ENCODE measurements at places on chromosomes 2 and 18.
A peak's percentile ranks its signal among the peaks of the same experiment; 100 is the strongest.

DNA sequence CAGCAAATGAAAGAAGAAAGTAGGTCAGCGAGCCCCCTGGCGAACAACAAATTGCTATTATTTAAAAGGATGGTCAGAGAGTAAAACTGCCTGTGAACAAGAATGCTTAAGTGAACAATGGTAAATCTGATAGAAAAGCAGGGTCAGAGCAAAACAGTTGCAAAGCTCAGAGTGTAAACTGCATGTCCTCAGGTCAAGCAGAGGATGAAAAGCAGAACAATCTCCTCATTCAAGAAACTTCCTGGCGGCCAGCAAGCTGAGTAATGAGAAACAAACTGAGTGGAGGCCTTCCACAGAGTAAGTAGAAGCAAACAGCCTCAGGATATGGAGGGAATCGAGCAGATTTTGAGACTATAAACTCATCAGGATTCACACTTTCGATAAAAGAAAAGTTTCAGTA lies 117.9 kb downstream of the PPP1R1C start:
- no peak for DNase-seq

DNA sequence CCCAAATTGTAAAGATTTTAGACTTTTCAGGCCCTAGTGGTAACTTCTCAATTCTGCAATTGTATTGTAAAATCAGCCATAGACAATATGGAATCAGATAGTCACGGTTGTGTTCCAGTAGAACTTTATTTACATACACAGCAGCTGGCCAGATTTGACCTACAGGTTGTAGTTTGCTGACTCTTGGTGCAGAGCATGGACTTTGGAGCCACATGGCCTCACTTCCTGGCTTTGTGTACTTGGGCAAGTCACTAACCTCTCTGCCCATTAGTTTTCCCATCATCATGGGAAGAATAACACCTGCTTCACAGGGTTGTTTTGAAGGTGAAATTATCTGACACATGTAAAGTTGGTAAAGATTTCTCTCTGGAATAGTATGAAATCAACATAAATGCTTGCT lies 147.6 kb downstream of the TMEM200C start:
- DNase-seq, result no peak

- DNase-seq, result no peak
Observed at GRCh38 chr2:203869223-203870042, 1.9 kb downstream of the CTLA4 start.

GRCh38 chr2:3952866-3953516 lies 249.6 kb downstream of the DCDC2C start:
- no peak for DNase-seq

GRCh38 chr2:60551240-60552077 lies 2.0 kb downstream of the BCL11A start:
- peak; percentile 54 for DNase-seq

Measured in hematopoietic multipotent progenitor cell treated with erythropoietin and hydrocortisone succinate and interleukin-3 and kit ligand, for 17 days (in vitro differentiated cells).